NCI-H1105 treated with DMSO at 0.1 percent for 48 hours (cell line): ENCODE measurements at places on chromosomes 6 and 20.

DNA sequence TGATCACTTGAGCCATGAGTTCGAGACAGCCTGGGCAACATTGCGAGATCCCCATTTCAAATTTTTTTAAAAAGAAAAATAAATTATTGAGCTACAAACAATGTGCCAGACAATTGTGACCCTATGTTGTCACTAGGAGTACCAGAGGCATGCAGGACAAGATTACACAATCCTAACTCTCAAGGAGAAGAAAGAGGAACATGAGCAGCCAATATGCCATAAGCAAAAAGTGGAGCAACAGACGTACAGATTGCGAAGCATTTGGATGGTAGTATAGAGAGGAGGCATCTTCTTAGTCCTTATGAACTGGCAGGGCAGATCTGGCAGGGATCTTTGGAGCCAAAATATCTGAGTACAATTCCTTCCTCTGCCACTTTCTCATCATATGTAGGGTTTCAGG is 156.4 kb downstream of the OR2B2 start:
- no peak for DNase-seq

DNA sequence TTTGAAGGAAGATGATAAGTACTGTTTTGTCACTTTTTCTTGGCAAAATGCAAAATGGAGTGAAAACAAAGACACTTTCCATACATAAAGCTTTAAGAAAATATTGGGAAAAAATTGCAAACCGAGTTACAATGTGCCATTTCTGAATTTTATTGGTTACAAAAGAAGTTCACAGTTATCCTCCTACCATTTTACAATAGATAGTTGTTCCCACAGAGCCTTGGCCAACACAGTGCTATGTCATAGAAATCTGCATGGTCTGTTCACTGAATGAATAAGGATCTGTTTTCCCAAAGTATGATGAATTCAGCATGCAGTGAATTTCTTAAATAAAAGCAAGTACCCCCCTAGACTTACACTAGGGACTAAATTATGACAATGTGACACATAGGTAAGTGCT is 268.2 kb upstream of the POU3F2 start:
- DNase-seq: no peak

GRCh38 chr20:64093013-64093503 is 8.9 kb upstream of the LKAAEAR1 start:
- no peak for DNase-seq

- DNase-seq: no peak
Measured at GRCh38 chr6:168101590-168102314, 22.7 kb upstream of the FRMD1 start.

GRCh38 chr20:24684956-24685691 is 215.7 kb downstream of the SYNDIG1 start:
- DNase-seq: no peak

DNA sequence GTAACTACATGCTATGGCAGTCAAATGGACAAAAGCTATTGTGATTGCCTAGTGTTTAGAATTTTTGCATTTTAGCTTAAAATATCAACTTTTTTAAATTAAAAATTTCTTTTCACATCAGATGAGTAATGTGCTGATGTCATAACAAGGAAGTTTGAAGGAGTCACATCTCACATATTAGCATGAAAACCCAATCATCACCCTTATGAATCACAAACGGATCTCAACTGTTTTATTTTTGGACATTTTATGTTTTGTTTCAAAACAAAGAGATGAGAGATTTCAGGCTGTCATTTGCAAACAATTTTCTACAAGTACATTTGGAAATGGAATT is 53.6 kb upstream of the TRERF1 start:
- no peak for DNase-seq

DNA sequence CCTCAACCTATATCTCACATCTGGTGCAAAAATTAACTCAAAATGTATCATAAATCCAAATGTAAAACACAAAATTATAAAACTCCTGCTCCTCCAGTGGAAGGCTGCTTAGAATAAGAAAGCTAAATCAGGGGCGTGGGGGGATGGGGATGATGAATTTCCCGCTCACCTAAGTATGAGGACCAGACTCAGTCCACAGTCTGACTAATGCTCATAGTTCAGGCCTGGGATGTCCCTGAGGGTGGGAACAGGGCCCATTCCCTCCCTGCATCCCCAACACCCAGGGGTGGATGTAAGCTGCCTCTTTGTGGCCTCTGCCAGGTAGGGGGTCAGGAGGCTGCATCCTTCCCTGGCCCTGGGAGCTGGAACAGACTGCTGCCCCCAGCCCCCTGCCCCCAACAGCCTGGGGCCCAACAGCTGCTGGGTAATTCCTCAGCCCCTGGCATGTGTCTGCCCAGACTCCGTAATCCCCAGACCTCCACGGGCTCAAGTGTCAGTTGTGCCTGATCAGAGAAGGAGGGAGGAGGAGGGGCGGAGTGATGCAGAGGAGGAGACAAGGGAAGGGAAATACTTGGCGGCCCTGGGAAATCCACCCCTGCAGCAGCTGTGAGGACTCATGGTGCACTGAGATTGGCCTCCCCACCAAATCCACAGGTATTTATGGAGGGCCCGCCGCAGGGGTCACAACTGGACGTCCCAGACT is 224.5 kb downstream of the PREX1 start:
- DNase-seq: no peak

DNA sequence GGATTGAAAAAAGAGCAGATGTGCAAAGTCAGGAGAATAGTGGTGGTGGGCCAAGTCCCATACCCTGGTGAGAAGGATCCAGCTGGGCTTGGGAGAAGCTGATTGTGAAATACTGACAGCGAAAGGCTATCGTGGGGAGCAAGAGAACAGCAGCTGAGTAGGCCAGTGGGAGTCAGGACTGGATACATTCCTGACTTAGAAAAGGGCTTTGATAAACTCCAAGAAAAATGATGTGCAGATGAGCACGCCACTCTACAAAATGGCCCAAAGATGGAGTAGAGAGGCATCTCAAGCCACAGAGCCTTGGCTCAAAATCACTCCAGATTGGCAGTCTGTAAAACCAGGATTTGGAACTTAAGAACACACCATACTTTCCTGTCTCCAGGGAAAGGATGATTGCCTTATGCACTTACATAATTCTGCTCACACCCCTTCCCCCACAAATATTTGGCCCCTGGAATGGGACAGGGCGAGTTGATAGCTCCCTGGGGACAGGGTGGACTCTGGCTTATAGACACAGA is 578.7 kb downstream of the MAFB start:
- no peak for DNase-seq

- DNase-seq: no peak
Measured at GRCh38 chr6:130534627-130535026, 168.8 kb downstream of the TMEM200A start.

DNA sequence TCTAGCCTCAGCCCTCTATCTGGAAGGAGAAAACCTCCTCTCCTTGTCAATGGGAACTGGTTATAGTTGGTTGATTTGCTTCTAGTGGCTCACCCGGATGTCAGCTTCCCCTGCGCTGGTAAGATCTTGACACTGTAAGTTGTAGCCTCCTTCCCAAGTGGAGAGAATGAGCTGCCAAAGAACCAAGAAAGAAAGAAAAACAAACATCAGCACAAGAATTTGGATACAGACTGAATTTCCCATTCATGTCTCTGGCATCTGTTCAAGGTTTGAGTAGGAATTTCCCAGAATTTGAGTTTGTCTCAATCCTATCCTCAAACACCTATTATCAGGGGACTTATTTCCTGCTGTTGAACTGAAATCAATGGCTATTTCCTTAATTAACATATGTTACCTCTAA is 44.1 kb downstream of the ELOVL2 start:
- DNase-seq: no peak

GRCh38 chr6:3041606-3042005 is 26.7 kb upstream of the RIPK1 start:
- DNase-seq: no peak

GRCh38 chr6:91490671-91491301 is 903.9 kb upstream of the MAP3K7 start:
- DNase-seq: no peak

DNA sequence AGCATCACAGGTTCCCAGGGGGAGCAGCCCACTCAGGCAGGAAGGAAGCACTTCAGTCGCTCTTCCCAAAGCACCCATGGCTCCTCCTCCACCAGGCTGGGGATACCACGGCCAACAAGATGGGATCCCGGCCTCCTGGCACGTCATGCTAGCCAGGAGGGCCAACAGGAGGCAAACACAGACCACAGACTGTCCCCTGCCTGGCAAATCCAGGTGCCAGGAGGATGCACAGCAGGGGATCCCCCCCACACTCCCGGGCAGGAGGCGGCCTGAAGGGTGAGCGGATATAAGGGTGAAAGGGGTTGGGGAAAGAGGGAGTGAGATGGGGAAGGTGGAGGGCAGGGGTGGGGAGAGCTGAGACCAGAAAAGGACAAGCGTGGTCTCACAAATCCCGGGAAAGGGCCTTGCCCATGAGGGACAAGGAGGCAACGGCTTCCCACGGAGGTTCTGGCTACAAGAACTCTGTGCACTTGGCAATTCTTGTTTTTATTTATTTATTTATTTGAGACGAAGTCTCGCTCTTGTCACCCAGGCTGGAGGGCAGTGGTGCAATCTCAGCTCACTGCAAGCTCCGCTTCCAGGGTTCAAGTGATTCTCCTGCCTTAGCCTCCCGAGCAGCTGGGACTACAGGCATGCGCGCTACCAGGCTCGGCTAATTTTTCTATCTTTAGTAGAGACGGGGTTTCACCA is 7.2 kb downstream of the PXDC1 start:
- no peak for DNase-seq

DNA sequence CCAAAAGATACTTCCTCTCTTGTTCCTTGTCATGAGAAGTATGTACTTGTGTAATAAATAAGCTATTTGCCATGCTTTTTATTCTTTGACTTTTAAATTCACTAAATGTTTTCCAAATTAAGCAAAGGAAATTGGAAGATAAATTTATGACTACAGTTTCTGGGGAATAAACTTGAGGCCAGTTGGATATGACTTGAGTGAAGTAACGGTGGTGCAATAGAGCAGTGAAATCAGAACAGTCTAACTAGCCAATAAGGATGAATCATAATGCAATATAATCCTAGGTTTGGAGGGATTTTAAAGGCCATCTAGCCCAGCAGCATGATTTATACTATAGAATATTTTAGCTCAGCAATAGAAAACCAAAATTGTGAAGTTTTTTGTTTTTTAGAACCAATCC is 183.8 kb upstream of the TCF21 start:
- DNase-seq: no peak

- DNase-seq: no peak
Measured at GRCh38 chr20:11092151-11092550, 418.4 kb upstream of the JAG1 start.

GRCh38 chr20:31670371-31671228 is 32.9 kb downstream of the COX4I2 start:
- no peak for DNase-seq

DNA sequence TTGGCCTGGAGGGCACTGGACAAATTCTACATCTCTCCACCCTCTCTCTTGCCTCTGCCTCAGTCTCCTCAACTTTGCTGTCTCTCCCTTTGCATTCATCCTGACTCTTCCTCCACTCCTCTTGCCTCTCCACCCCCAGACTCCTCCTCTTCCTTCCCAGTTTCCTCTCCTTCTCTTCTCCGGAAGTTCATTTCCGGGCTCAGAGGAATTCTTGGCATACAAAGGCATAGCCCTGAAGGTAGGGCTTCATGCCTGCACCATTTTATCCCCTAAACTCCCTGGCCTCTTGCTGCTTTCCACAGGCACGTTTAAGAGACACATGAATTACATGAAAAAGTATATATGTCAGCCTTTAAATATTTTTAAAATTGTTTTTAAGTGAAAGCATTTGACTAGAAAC is 10.6 kb downstream of the BFSP1 start:
- no peak for DNase-seq

- no peak for DNase-seq
Measured at GRCh38 chr6:15220062-15220461, 25.8 kb upstream of the JARID2 start.
